NCI-H1436 (cell line): ENCODE measurements at places on chromosomes 3 and 15.

- DNase-seq = no peak
Observed at GRCh38 chr3:42306499-42306898, 40.5 kb upstream of the CCK start.

DNA sequence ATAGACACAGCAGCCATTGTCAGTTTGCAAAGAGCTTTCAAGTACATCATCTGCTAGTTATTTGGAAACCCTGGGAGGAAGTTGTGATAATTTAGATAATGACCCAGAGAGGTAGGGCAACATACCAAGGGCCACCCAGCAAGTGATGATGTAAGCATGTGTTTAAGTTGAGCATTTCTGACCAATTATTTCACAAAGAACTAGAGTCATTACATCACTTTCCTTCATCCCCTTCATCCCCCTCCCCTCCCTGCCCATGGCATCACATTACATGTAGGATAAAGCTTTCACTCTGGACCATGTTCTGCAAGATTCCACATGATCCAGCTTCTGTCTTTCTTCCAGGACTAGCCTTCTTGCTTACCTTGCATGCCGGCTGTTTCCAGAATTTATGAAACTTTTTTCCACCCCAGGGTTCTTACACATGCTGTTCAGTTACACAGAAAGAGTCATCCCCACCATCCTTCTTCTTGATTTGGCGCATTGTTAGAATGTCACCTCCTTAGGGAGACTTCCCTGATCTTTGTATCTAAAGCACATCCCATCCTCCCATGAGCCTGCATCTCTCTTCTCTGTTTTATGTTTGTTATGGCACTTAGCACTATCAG is 71.3 kb downstream of the PTPRG start:
- DNase-seq = no peak

DNA sequence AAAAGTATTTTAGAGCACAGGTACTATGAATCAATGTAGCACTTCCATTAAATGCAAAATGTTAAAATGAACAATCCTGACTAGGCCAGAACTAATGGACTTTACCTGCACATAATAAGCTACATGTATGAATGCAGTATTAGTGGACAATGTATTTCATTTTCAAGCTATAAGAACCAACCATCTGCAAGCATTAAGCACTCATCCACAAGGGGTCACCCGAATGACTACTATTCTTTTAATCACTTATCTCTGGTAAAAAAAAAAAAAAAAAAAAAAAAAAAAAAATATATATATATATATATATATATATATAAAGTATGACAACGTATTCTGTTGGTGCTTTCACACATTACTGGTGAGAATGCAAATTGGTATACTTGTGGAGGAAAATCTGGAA is 7.2 kb downstream of the HERC1 start:
- DNase-seq = no peak

- DNase-seq = no peak
Observed at GRCh38 chr3:70057426-70057825, 57.9 kb downstream of the SAMMSON start.
